ENCODE measurements at places on chromosomes 3 and 15. TPM values are rescaled to one million over a fixed set of nuclear protein-coding genes. Genes with fewer than 3 reads are reported as not detected.

The TM4SF1 gene
- 121 TPM for total RNA-seq

The PSTPIP1 gene
- total RNA-seq: 0.36 TPM

The OSTN gene
- total RNA-seq: not detected

The GALNT15 gene
- total RNA-seq: 0.07 TPM

The CCDC39 gene
- under 0.01 TPM for total RNA-seq

The ZNF660 gene
- 0.34 TPM for total RNA-seq

The MME gene
- total RNA-seq: 16.1 TPM

The MAP1A gene
- under 0.01 TPM for total RNA-seq

The NEIL1 gene
- 10.7 TPM for total RNA-seq

The TMEM212 gene
- total RNA-seq: not detected

The ZDHHC19 gene
- total RNA-seq: not detected

The MB21D2 gene
- total RNA-seq: 6.5 TPM

The SERPINI1 gene
- total RNA-seq: 2.7 TPM

The SERPINI2 gene
- not detected for total RNA-seq

The KLF15 gene
- total RNA-seq: 3.4 TPM

The TMCO5A gene
- total RNA-seq: not detected

The CELF6 gene
- 0.21 TPM for total RNA-seq

The TADA3 gene
- 46.8 TPM for total RNA-seq

Data from nasal cavity respiratory epithelium epithelial cell of viscerocranial mucosa (primary cell).